ENCODE measurements at places on chromosomes 5 and 9.
A peak's percentile ranks its signal among the peaks of the same experiment; 100 is the strongest.

DNA sequence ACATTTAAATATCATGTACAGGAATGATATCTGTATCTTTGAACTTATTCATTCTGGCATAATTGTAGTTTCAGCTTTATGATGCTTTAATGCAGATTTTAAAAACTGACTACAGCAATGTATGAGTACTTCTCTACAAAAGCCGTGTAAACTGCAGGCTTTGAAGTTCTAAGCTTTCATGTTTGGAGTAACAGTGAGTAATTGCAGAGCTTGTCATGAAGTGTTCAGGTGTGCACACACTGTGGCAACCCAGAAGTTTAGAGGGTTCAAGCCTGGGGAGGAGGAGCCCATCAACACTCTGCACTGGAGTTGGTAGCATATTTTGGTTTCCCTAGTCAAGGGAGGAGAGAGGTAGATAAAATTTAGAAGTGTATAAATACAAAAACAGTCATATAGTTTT lies 130.9 kb downstream of the CD180 start:
- DNase-seq, result no peak

- no peak for DNase-seq
Measured at GRCh38 chr5:37926732-37927131, 86.9 kb upstream of the GDNF start.

DNA sequence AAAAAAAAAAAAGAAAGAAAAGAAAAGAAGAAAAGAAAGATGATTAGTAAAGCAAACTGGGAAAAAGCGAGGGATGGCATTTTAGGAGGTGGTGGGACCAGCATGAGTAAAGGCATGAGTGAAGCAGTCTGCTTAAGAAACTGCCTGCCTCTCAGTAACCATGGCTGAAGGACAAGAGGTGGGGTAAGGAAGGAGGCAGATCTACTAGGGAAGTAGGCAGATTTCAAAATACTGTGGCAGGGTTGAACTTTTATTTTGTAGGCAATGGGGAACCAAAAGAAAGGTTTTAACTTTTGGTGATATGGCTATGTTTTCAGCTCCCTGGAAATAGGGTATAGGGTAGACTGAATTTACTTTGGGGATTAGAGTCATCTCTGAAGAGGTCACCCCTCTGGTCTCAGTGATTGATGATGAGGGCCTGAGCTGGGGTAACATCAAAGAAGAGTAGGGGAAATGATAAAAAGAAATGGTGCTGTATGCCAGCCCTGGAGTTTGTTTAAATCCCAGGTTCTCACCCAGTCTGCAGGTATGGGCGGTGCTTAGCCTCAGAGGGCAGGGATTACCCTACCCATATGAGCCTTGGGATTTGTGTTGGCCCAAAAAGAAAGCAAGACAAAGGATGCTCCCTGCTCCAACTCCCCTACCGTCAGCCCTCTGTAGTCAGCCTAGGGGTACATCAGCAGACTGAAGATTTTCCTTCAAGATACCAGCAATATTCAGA lies 316.2 kb downstream of the CWC27 start:
- DNase-seq, result no peak

DNA sequence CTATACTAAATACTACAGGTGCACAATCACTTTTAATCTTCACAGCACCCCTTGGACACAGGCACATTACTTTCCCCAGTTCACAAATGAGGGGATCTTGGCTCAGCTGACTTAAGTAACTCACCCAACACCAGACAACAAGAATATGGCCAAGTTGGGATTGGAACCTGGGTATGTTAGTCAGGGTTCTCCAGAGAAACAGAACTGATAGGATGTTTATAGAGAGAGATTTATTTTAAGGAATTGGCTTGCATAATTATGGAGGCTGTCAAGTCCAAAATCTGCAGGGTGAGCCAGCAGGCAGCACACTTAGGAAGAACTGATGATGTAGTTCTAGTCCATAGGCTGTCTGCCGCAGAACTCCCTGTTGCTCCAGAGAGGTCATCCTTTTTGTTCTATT lies 312.9 kb downstream of the MAN2A1 start:
- DNase-seq, result no peak

- DNase-seq, result peak; percentile 68
Measured at GRCh38 chr5:68548959-68549676, 333.6 kb downstream of the PIK3R1 start.

DNA sequence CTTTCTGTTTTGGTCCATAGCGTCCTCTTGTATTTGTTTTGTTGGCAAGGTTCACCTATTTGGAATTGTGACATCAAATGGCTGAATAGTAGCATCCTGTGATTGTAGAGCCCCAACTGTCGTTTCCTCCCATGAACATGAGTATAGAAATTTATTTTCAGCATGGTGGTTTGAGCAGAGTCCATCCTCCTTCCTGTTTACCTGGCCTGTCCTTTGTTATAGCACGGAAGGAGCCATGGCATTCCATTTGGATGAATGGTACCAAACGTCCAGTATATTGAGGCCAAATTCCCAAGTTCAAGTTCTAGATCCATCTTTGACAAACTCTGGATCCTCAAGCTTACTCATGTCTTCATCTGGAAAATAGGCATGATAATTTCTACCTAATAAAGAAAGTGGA lies 16.8 kb downstream of the RASGRF2 start:
- DNase-seq, result no peak

- no peak for DNase-seq
Measured at GRCh38 chr9:108681851-108682590, 173.8 kb downstream of the ACTL7B start.

- DNase-seq, result peak; percentile 95
Measured at GRCh38 chr9:119951090-119951489, 581.9 kb upstream of the BRINP1 start.

GRCh38 chr9:8643464-8643863 lies 843.9 kb upstream of the DMAC1 start:
- DNase-seq, result no peak

GRCh38 chr9:69319324-69320025 lies 5.5 kb upstream of the ENTREP1 start:
- DNase-seq, result no peak

DNA sequence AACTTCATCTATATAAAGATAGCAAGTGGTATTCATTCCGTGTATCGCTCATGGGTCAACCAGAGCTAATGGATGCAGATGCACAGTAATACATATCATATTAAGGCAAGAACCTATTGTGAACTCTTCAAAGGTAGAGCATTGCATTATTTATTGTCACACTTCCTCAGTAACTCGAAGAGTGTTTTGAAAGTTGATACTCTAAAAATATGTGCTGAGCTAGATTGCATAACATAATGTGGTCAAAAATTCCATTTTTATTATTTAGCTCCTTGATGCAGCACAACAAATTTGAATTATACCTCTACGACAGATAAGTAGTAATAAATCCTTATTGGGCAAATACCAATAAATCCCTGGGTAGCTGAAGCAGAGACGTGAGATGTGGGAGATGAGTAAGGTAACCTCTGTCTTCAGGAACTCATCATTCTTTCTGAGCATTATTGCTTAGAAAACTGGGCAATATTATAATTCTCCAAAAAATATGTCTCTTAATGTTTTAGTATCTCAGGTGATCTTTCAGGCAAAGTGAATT lies 70.3 kb downstream of the CDH18 start:
- no peak for DNase-seq

GRCh38 chr9:116763770-116764169 lies 76.7 kb downstream of the TRIM32 start:
- DNase-seq, result no peak

- DNase-seq, result no peak
Measured at GRCh38 chr9:28365728-28366127, 792.4 kb upstream of the C9orf72 start.

GRCh38 chr9:124320062-124320973 lies 62.6 kb downstream of the NEK6 start:
- DNase-seq, result no peak

- no peak for DNase-seq
Measured at GRCh38 chr5:179348843-179349242, 3.6 kb upstream of the ADAMTS2 start.

- no peak for DNase-seq
Measured at GRCh38 chr5:111017731-111018130, 53.8 kb upstream of the TSLP start.

DNA sequence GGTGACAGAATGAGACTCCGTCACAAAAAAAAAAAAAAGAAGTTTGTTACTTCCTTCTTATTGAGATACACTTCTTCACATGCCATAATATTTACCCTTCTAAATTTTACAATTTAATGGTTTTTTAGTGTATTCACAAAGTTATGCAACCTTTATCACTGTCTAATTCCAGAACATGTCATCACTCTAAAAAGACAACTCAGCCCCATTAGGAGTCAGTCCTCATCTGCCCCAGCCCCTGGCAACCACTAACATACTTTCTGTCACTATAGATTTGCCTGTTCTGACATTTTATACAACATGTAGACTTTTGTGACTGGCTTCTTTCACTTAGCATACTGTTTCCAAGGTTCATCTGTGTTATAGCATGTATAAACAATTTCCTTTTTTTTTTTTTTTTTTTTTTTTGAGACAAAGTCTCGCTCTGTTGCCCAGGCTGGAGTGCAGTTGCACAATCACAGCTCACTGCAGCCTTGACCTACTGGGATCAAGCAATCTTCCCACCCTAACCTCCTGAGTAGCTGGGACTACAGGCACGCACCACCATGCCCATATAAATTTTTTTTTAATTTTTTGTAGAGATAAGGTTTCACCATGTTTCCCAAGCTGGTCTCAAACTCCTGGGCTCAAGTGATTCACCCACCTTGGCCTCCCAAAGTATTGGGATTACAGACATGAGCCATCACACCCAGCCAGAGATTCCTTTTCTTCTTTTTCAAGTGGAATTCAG lies 18.0 kb downstream of the AQP3 start:
- no peak for DNase-seq

- DNase-seq, result no peak
Measured at GRCh38 chr5:27437594-27438200, 399.3 kb upstream of the CDH9 start.

DNA sequence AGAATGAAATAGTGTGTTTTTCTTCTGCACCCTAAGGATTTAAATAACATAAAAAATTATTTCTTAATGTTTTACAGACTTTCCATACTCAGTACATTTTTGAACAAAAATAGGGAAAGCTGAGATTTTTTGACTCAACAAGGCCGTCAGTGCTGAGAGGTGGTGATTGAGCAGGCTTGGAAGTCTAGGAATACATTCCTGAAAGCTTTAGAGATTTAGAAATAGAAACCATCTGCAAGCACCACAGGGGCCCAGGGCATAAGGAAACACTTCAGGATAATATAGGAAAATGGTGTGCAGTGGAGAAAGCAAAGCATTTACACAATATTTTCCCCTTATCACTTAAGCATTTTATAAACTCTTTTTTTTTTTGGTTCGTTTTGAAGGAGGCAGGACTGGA lies 5.2 kb downstream of the BASP1 start:
- no peak for DNase-seq

DNA sequence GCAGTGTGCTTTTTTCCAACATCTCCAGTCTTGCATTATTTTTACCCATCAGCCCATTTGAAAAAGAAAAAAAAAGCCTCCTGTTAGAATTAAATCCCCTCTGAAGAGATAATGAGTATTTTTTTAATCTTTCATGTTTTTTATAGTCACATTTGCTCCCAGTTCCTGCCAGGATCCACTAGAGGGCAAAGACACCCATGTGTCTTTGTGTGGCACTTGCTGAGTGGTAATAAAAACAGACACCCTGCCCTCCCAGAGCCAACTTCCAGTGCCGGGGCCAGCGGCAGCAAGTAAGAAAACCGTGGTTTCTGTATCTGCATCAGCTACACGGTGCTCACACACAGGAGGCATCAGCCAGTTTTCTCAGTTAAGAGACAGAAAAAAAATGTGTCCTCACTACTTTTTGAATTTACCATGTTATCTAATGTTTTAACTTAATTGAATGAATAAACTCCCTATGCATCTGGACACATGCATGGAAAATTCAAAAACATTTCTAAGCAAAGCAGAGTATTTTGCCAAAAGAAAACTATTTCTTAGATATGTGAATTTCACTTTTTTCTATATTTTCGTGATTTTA lies 70.2 kb upstream of the PLEKHG4B start:
- DNase-seq, result no peak

- DNase-seq, result no peak
Measured at GRCh38 chr5:177081859-177082258, 4.9 kb upstream of the FGFR4 start.

GRCh38 chr5:83426855-83427254 lies 44.7 kb upstream of the VCAN start:
- DNase-seq, result no peak

GRCh38 chr9:135818718-135819475 lies 88.4 kb downstream of the CAMSAP1 start:
- no peak for DNase-seq

DNA sequence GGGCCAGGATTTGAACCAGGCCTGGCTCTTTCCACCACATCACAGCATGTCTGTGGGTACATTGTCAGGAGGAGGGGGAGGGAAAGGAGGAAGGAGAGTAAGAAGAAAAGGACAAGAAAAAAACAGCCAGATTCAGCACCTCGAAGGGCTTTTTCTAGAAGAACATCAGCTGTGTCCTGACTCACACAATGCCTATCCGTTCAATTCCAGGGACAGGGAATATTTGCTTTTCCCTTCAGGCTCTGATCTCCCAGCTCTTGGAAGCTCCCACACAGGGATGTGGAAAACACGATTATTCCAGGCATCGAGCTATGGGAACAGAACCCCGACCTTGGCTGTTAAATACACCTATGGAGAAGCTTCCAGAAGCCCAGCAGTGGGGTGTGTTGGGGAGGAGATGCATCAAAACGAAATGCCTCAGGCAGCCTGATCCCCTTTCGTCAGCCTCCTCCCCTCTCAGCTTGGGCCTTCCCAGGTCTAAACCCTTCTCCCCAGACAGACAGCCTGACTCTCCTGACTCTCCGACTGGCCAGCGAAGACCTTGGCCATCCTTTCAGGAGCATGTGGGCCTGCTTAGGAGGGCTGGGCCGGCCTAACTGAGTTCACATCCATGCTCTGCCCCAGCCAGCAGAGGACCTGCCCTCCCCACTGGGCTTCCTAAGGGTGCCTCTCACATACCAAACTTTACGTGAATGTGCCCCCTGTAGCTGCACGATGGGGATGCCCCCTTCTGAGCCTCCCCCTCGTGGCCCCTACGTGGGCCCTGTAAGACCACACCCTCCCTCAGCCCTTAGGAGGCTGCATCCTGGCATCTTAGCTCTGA lies 54.4 kb downstream of the NEURL1B start:
- DNase-seq, result no peak

- no peak for DNase-seq
Measured at GRCh38 chr5:109038209-109038840, 290.6 kb downstream of the FER start.

- no peak for DNase-seq
Measured at GRCh38 chr5:53733853-53734252, 173.4 kb downstream of the NDUFS4 start.

- no peak for DNase-seq
Measured at GRCh38 chr5:142783601-142784341, 13.6 kb downstream of the ARHGAP26 start.
